Activated CD4-positive, alpha-beta memory T cell treated with anti-CD3 and anti-CD28 coated beads, Interleukin-2, amount 10 ng/mL, durations not matched to agents 7 days and 5 days (primary cell): ENCODE measurements at places on chromosomes 7 and 10.

DNA sequence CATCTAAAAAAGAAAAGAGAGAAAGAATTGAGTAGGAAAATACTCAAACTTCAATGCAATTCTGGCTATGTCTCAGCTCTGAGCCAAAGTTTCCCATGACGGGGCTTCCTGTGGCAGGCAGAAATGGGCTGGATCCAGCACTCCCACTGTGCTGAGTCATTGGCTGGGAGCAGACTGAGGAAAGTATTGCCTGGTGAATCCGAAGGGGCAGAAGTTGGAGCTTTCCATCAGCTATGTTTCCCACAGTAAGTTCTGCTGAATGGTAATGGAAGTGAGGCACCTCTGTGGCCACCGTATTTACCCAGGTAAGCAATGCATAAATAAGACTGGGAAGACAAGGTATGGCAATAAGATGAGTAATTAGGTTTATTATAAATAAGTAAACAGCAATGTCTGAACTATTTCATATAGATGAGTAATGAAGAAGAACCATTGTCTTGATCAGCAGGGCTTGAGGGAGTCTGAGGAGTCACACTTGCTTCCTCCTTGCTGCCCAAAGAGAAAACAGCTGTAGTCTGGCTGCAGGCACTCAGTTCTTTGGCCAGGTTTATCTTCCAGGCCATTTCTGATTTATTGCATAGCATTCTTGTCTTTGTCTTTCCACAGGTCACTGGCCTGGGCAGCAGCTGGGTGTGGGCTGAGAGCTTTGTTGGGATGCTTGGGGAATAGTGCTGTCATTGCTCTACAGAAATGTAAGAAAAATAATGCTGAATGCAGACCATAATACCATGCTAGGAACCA is 255.3 kb downstream of the DNAJB9 start:
- no peak for DNase-seq

DNA sequence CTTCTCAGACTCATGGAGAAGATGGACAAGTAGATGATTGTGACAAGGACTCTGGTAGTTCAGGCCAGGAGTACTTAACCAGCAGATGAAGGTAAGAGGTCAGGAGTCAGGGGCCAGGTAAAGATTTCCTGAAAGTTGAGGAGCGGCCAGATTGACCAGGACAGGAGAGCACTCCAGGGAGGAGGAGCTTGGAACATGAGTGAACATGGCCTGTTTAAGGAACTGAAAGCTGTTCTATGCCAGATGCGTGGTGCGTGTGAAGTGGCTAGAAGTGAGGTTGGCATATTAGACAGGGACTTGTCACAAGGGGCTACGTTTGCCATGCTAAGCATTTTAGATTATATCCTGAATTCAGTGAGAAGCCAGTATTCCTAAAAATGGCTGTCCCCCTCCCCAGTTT is 157.2 kb downstream of the WNT2 start:
- DNase-seq: no peak

DNA sequence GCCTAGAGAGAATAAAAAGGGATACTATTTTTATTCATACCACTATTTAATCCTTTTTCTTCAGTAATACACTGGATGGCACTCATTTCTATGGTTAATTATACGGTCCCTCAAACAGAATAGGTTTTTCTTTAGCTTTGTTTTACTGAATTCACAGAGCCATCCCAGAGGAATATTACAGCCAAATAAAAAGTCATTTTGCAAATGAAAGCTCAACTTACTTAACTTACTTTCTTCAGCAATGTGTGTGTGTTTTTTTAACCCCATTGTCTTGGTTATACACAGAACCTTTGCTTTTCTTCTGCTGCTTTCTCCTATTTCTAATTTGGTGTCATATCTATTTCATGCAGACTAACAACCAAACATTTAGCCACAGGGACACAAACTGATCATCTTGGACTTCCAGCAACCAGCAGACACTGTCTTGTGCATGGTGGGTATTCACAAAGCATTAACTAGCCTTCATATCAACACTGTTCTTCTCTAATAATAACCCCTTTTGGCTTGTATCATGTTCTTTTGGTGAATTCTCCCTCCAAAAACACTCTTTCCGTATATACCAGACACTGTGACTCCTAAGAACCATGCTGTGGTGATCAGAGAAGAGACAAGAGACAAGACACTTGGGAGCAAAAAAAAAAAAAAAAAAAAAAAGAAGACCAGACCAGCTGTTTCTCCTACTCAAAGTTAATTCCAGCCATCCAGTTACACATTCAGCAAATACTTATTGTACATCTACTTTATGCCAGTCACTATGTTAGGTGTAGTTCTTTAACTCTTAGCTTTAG is 40.4 kb downstream of the PIP4K2A start:
- no peak for DNase-seq

GRCh38 chr10:86258499-86258898 is 108.1 kb downstream of the GRID1 start:
- DNase-seq: no peak

GRCh38 chr7:88396948-88397322 is 90.2 kb upstream of the STEAP4 start:
- no peak for DNase-seq

GRCh38 chr10:29619241-29619669 is 15.5 kb downstream of the SVIL start:
- no peak for DNase-seq

DNA sequence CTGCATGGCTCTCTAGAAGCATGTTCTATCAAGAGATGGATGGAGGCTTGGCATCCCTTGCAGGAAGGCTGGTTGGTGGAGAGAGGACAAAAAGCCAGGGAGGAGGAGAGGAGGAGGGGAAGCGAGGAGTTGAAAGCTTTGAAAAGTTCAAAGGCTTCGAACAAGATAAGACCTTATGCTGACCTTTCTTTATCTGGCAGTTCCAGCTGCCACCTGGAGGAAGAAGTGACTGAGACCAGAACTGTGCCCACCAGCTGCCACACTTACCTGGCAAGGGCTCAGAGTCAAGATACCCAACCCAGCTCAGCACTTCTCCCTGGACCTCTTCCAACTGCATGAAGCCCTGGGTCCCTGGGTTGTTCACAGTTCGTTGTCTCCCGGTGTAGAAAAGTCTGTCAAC is 14.8 kb downstream of the CCL24 start:
- DNase-seq: no peak

DNA sequence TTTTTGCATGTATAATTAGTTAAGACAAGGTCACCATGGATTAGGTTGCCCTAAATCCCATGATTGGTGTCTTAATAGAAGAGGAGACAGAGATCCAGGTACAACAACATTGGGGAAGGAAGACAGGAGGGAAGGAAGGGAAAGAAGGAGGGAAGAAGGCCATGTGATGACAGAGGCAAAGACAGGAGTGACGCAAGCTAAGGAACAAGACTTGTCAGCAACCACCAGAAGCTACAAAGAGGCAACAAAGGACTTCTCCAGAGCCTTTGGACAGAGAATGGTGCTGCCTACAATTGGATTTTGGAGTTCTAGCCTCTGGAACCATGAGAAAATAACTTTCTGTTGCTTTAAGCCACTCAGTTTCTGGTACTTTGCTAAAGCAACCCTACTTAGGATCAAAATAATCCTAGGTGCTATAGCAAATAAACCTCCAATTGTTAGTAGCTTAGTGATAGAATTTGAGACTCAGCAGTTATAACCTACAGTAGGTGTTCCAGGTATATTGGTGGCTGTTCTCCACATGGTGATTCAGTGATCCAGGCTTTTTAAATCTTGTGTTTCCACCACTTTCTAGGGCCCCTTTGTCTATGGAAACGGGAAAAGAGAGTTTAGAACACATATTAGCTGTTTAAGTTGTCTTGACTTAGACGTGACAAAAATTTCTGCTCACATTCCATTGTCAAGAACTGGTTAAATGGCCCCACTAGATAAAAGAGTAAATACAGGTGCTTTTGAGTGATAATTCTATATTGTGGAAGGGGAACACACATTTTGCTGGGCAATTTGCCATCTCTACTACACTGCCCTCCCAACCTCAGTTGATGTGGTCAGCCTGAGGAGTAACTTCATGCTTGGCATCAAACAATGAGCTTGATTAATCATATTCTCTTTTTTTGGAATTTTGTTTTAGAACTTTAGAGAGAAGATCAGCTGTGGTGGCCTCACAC is 70.5 kb upstream of the SP4 start:
- no peak for DNase-seq

- no peak for DNase-seq
These were observed 510.5 kb upstream of the AKR1E2 start for GRCh38 chr10:4315551-4315950.

DNA sequence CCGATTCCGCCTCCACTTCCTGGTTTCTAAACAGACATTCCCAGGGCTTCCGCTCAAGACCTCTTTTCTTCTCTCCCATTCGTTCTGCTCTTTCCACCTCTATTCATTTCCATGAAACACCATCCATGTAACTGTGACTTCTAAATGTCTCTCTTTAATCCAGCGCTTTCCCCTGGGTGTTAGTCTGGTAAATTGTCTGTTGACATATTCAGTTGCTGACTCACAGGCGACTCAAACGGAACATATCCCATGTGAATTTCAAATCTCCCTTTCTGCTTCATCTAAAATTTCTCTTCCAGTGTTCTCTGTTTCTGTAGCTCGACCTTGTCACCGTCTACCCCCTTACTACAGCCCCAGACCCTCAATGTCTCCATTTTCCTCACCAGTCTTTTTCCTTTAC is 119.1 kb downstream of the PFKFB3 start:
- DNase-seq: no peak

GRCh38 chr7:87106974-87107612 is 45.2 kb upstream of the DMTF1 start:
- DNase-seq: no peak

- DNase-seq: no peak
These were observed 47.9 kb upstream of the NPFFR1 start for GRCh38 chr10:70331486-70332268.

DNA sequence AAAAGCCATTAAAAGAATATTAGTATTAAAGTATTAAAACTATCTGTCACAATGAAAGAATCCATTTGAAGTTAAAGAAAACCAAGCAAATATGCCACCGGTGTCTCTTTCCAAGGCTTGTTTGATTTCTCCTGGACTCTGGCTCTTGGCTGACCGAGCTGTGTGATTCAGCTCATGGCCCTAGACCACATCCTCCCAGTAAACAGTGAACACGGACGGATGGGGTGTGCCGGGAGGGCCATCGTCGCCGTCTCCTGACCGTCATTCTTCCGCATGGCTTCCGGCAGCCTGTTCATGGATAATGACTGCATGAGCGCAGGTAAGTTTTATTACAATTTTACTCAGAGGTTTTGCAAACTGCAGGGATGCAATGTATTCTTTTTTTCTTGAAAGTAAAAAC is 218.5 kb downstream of the DNAJB6 start:
- DNase-seq: no peak

DNA sequence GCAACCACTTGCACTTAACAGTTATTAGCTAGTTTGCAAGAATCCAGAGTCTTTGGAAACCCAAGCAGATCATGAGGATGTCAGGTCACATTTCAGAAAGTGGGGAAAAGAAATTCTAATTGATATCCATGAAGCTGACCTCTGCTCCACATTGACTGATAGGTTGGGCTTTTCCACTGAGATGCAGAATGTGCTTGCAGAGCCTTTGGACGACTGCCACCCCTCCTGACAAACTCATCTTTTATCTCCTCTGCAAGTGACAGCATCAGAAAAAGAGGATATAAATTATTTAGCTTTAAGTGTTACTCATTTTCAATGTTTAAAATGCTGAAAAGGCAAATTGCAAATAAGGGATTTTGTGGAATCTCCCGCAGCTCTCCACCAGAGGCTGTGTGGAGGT is 75.3 kb downstream of the C10orf90 start:
- no peak for DNase-seq

DNA sequence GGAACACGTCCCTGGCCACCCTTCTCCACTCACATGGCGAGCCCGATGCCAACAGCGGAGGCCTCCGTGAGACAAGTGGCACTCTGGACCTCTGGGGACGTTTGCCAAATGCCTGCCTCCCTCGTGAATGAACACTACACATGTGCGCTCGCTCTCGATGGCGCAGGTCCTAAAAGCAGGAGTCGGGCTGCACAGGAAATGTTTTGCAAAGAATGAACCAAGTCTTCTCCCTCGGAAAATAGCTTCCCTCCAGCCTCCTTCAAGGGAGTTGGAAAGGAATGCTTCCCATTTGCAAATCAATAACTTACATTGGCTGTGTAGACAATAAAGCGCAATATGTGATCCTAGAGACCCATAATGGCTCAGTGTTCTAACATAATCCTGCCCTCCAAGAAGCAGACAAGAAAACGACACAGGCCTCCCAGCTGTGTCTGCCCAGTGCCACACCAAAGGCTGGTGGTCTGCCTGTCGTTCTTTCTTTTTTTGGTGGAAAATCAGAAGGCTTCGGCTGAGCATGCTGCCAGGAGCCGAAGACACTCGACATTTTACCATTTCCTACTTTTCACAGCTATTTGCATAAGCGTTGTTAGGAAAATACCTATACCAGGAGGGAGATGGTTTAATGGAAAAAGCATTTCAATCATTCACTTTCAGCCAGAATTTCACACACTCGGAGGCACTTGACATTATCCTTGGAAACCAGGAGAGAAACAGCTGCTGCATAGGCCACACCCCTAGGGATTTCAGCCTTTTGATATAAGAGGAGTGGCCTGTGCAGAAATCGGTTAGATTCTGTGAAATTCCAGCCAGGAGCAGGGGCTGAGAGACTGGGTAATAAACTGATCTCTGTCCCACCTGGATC is 38.4 kb downstream of the ATXN7L1 start:
- no peak for DNase-seq

GRCh38 chr10:118916777-118917176 is 112.7 kb upstream of the NANOS1 start:
- DNase-seq: no peak

DNA sequence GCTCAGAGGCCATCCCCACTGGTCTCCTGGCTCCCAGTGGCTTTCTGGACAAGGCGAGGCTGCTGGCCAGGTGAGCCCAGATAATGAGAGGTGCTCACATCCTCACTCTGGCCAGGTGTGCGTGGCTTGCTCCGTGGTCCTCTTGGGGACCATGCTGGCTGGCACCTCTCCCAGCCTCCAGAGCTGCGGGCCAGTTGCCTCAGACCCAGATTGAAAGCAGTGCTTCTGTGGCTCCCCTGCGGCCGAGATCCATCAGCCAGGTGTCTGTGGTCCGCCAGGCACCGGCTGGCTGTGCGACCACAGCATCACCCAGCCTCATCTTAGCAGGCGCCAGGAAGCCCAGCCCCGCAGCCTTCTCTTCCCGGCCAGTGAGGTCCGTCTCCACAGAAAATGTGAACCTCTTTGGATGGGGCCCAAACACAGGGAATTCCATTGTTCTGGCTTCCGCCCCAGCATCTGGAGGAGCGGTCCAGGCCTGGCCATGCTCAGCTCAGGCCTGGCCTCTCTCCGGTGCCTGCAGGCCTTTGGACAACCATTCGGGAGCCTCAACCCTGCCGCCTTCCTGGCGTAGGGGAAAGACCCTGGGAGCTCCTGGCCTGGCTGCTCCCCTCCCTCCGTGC is 5.2 kb upstream of the TTYH3 start:
- DNase-seq: no peak

DNA sequence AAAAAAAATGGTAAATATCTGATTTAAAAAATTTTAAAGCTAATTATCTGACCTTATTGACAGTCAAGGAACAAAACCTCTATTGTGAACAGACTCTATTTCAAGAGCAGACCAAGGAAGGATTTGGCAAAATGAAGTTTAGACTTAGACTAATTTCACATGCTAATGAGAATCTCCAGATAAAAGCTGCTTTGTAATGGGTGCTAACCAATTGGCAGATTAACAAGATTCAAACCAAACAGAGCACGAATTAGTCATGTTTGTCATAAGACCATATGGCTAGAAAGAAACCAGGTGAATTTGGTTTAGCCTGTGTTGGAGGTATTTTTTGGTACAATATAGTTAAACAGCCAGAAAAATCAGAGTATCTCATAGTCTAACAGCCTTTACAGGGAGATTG is 429.1 kb upstream of the NFE2L3 start:
- no peak for DNase-seq
